Stimulated activated CD8-positive, alpha-beta memory T cell treated with anti-CD3 and anti-CD28 coated beads, Interleukin-7, amount 100 ng/mL, for 48 hours (primary cell): ENCODE measurements at places on chromosomes 2 and 18.

- no peak for DNase-seq
Measured at GRCh38 chr2:153143540-153143939, 335.0 kb downstream of the RPRM start.

- DNase-seq: no peak
Measured at GRCh38 chr2:31992934-31993333, 17.9 kb downstream of the MEMO1 start.

- no peak for DNase-seq
Measured at GRCh38 chr2:236415684-236416444, 151.7 kb upstream of the ASB18 start.

DNA sequence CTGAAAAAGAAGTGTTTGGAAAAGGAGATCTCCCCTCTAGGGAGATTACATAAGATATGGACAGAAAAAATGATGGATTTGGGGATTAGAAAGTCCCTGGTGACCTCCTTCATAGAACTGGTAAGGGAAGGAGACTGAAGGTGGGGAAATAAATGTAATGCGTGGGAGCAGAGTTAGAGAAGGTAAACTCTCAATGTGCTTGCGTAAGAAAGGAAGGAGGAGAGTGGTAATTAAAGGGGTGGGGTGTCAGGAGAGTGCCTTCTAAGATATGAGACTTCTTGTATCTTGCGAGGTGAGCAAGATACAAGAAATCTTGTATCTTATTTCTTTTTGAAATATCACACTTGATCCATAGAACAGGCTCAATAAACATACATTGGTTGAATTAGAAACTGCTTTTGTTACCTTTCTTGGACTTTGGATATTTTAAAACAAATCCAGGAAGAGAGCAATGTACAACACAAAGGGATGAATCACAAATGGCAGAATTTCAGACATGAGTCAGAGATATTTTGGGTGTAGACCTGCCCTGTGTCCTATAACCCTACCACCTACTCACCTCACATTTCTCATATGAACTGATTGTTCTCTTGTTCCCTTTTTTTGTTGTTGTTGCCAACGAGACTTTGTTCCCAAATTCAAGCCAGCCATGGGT lies 342.4 kb downstream of the INSIG2 start:
- no peak for DNase-seq

GRCh38 chr2:199341123-199341522 lies 116.6 kb downstream of the SATB2 start:
- no peak for DNase-seq

DNA sequence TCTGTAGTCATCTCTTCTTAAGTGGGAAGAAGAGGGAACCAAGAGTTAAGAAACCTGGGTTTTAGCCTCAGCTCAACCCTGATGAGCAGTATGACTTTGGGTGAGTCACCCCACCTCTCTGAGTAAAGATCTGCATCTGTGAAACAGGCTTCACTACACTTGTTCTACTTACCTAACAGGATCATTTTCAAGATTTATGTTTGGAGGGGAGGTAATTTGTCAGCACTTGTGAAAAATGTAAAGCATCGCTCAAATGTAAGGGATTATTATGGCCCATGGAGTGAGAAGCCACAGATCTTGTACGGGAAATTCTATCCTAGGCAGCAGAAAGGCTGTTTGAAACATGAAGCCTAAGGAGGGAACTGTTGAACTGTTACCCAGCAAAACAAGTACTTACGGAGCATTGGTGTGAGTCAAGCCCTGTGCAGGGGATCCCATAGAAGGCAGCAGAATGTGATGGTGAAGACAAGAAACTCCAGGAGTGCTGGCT lies 160.6 kb downstream of the PRKCE start:
- no peak for DNase-seq

DNA sequence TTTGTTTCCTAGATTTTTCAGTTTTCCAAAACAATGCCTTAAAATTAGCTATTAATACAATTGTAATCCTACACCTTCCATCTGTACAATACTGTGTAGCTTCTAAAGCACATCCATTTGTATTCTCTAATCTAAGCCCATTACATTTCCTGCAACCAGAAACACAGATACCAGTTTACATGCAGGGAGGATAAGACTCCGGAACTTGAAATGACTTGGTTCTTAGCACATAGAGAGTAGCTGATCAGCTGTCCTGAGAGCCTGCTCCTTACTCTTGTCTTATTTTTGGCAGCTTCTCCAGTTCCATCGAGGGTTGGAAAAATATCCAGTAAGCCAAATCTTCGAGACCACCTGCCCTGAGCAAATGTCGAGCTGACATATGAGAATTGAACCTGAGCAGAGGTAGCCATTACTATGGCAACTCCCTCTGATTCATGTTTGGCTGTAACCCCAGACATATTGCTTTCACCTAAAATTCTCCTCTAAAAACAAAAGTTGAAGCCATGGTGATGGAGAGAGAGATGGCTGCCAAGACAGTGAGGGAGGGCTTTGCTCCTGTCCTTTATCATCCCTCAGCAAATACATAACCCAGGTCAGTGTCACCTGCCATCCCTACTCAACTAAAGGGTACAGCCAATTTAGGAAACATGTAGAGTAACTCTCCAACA lies 542.8 kb downstream of the IRS1 start:
- DNase-seq: no peak

GRCh38 chr18:25561918-25562317 lies 210.0 kb upstream of the ZNF521 start:
- DNase-seq: no peak

DNA sequence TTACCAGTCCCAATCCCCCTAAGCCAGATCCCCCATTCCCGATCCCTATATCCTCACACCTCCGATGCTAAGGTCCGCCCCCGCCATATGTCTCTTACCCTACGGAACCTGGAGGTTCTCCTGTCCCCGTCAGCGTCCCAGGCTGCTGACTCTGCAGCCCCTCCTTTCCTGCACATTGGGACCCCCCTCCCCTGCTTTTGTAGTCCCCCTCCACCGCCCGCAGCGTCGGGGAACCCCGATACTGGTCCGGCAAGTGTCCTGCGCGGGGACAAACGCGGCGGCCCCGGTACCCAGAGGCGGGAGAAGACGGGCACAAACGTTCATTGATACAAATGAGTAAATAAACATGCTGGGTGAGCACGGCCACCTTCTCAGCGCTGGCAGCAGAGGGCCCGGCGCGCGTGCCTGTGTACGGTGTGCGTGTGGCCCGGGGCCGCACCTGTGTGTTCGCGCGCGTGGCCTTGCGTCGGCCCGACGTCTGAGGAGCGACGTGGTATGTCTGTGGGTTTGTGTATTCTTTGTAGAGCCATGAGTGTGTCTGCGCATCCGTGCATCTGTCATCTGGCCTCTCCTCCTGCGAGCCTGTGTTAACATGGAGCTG lies 2.0 kb upstream of the CYP26B1 start:
- DNase-seq: no peak

DNA sequence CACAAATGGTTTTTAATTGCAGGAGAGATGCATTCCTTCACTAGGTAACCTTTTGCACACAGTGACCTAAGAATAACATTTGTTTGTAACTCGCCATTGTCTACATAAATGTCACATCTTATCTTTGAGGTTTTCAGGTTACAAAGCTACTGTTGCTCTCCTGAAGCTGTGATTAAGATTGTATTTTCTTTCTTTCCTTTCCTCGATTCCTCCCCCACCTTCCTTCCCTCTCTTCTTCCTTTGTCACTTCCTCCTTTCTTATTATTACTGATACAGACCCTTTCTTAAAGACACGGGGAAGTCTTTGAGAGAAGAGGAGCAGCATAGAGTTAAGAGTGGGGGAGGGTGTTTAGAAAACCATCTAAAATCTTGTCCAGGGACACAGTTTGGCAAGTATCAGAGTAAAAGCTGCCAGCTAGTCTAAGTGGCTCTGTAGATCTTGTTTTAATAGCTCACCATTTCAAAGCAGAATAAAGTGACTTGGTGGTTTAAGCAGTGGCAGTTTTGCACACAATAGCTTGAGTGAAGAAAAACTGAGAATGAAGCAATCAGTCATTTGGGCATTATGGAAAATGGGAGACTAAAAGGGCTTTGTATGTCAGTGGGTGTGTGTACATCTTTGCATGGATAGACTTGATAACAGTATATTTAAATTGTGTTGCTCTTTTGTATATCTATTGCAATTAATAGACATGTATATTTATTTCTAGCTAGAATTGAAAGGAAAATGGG lies 10.9 kb downstream of the CERS6 start:
- no peak for DNase-seq

GRCh38 chr2:9378433-9379390 lies 44.6 kb downstream of the ITGB1BP1 start:
- DNase-seq: no peak
